ENCODE measurements at places on chromosomes 6 and 20.

GRCh38 chr6:35945650-35946025 is 24.7 kb upstream of the SRPK1 start:
- peak; percentile 23 for DNase-seq

DNA sequence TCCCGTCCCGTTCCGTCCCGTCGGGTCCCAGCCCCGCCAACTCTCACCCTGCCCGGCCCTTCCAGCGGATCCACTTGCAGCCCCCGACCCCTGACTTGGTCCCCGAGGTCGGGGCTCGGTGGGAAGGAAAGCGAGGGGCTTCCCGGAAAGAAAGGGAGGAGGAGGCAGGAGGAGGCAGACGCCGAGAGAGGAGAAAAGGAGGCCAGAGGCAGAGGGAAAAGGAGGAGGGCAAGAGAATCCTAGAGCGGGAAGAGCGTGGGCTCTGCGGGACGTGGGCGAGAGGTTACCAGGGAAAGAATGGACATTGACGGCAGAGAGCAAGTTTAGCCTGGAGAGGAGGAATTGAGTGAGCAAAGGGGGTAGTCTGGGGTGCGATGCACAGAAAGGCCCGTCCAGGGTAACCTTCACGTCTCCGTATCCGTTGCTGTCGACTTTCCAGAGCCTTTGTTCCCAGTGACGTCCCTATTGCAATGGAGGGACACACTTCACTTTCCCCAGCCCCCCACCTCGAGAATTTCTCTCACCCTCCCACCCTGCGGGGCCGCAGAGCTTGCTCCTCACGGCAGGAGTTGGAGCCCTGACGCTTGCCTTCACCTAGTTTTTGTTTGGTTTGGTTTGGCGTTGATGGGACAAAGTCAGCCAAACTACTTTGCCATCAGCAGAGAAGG is 477 bp upstream of the MOXD1 start:
- no peak for DNase-seq

DNA sequence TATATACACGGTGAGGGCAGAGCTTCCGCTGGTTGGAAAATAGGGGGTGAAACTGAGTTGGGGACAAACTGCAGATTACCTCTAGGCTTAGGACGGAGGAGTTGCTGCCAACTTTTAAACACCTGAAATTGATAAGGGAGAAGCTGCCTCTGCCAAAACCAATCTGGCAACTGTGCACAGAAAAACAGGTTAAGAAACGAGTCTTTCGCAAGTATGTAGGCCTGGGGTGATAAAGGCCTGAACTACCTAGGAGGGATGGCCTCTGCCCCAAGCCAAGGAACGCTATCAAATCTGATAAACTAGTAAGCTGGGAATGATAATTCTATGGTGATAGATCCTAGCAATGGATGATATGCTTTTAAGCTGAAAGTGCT is 149.9 kb upstream of the QKI start:
- no peak for DNase-seq

- no peak for DNase-seq
Measured at GRCh38 chr20:227439-228105, 514 bp downstream of the DEFB129 start.

- no peak for DNase-seq
Measured at GRCh38 chr6:42030585-42031506, 19.5 kb upstream of the TAF8 start.

DNA sequence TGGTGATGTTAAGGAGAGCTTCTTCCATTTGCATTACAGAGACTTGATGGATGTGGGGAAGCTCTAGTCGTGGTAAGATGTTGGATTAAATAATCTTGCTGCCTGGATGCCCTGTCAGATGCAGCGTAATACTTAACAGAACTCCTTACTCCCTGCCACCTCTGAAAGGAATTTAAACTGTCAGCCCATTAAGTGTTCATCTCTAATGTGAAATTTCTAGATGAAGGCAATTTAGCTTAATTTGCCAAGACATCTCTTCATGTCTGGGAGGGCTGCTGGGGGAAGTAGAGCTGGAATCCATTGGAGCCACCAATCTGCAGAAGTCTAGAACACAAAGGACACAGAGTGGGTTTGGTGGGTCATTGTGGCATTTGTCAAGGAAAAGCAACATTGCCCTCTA is 64.4 kb downstream of the SOBP start:
- DNase-seq = no peak

GRCh38 chr6:101083533-101084175 is 202.5 kb upstream of the ASCC3 start:
- peak; percentile 84 for DNase-seq

GRCh38 chr6:35594503-35595186 is 81.9 kb upstream of the TULP1 start:
- DNase-seq = no peak

DNA sequence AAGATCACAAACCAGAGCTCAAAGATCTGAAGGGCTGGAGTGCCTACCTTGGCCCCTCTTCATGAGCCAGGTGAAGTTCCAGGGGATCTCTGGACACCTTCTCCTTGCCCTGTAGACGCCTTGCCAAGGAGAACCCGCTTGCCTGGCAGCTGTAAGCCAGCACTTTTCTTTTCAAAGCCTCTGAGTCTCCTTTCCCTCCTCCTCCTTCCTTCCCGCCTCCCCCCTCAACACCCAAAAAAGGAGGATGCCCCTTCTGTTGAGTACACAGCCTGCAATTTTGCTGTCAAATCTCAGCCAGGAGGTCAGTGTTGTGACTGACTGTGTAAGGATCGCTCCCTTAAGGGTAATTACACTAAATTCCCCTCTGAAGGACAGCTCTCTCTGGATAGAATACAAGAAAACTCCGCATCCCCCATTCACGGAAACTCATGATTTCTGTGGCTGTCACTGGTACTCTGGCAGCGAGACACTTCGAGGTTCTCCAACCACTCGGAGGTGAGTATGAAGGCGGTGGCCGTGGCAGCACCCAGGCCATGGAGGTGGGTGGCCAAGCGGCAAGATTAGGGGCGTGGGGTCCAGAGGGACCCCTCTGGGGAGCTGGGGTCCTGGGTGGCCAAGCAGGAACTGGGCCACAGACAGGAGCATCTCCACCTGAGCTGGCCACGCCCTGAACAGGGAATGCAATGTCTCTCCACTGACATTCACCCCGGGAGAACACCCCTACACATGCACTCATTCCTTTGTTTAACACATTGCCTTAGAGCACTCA is 23.2 kb upstream of the FOXP4 start:
- DNase-seq = no peak

GRCh38 chr20:44894959-44895358 is 9.5 kb downstream of the YWHAB start:
- DNase-seq = no peak

DNA sequence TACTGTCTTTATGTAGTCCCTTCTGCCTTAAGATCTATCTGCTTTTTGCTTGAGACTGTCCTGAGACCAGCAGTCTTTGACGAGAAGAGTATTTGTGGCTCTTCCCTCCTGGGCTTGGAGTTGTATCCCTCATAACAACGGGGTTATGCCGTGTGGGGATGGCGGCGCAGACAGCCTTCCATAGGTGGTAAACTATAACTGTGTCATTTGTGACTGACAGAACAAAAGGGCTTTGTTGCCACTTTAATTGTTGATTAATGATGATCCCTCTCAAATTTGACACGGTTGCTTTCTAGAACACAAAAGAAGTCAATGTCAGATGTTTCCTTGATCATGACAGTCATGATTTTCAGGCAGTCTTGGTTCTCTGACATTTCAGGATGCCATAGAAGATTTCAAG is 196.6 kb downstream of the JARID2 start:
- DNase-seq = no peak

DNA sequence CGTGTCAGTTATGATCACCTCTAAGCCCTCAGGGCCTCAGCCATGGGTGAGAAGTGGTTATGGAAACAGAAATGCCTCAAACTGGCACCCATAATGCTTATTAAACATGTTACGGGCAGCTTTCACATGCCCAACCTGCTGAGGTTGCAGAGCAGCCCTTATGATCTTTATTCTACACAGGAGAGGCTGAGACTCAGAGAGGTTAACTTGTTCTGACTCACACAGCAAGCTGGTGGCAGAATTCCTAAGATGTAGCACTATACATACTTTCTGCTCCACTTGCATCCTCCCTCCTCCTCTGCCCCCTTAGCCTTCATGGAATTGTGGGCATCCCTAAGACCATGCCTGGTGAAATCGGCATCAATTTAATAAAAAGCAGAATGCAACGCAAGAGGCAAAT is 34.7 kb upstream of the IGF2R start:
- no peak for DNase-seq

- no peak for DNase-seq
Measured at GRCh38 chr20:53020376-53020775, 48.2 kb downstream of the TSHZ2 start.

DNA sequence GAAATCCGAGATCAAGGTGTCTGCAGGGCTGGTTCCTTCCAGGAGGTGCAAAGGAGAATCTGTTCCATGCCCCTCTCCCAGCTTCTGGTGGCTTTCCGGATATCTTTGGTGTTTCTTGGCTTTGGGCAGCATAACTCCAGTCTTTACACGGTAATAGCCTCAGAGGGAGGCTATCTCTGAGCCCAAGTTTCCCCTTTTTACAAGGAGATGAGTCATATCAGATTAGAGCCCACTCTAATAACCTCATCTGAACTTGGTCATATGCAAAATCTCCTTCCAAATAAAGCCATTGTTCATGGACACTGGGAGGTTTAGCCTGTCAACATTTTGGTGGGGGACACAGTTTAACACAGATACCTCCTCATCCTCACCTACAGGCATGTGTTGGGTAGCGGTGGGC is 213.7 kb downstream of the ATXN1 start:
- no peak for DNase-seq

- DNase-seq = no peak
Measured at GRCh38 chr6:103081126-103081525, 1687.6 kb downstream of the GRIK2 start.

GRCh38 chr6:90484903-90485302 is 102.0 kb downstream of the MAP3K7 start:
- no peak for DNase-seq

- DNase-seq = no peak
Measured at GRCh38 chr6:150072201-150072600, 3.3 kb upstream of the ULBP3 start.

Data from foreskin keratinocyte (primary cell).